Aorta (tissue), 5 donors: ENCODE measurements at places on chromosomes 16 and 17. TPM values are rescaled to one million over a fixed set of nuclear protein-coding genes. Genes with fewer than 3 reads are reported as not detected.

PRSS8 gene
- total RNA-seq: not detected

ELMO3 gene
- 3.4 TPM for total RNA-seq

RAP1GAP2 gene
- total RNA-seq: 7.7 TPM

SLC13A2 gene
- total RNA-seq: not detected

ALOX15B gene
- 0.15 TPM for total RNA-seq

GTF3C1 gene
- 57.4 TPM for total RNA-seq

SLX1A gene
- 19.8 TPM for total RNA-seq

KRT20 gene
- not detected for total RNA-seq

HS3ST4 gene
- not detected for total RNA-seq

DHX38 gene
- 58.1 TPM for total RNA-seq

TACO1 gene
- total RNA-seq: 11.0 TPM

KRTAP2-2 gene
- not detected for total RNA-seq

NPIPA1 gene
- 124 TPM for total RNA-seq

C17orf75 gene
- 10.9 TPM for total RNA-seq

ATP2A3 gene
- 32.1 TPM for total RNA-seq
